NCI-H82 (cell line): ENCODE measurements at places on chromosomes 5 and 9.
A peak's percentile ranks its signal among the peaks of the same experiment; 100 is the strongest.

- DNase-seq, result no peak
These were observed 37.1 kb downstream of the MAP3K1 start for GRCh38 chr5:56852228-56853000.

DNA sequence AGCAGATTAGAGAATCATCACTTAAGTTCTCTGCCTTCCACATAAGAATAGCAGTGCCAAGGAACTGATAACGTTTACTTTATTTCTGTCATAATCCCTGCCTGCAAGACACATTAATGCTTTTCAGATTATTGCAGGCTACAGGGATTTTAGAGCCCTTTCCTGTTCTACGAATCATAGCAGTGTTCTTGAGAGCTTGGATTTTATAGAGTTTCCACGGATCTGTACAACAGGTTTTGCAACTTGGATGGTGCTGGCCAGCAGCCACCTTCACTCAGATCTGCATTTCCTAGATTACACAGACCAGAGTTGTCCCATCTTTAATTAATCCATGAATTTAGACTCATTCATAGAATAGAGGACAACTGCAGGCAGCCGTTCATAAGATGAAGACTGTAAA lies 38.1 kb downstream of the SLC12A2 start:
- no peak for DNase-seq

DNA sequence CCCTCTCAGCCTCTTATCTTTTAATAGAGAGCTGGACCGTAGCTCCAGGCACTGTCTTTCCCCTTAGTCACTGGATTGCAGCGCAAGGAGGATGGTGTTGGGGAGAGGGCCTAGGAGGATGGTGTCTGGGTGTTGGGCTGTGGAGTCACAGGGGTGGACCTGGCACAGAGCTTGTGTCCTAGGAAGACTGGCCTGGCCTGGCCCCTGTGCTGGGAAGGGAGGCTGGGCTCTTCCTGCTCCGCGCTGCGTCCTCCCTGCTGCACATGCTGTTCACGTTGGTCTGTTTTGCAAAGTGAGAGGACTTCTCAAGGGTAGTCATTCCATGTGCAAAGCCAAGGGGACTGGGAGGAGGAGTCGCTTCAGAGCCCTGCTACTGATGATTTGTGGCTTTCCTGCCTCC lies 123.9 kb downstream of the EHMT1 start:
- DNase-seq, result no peak

DNA sequence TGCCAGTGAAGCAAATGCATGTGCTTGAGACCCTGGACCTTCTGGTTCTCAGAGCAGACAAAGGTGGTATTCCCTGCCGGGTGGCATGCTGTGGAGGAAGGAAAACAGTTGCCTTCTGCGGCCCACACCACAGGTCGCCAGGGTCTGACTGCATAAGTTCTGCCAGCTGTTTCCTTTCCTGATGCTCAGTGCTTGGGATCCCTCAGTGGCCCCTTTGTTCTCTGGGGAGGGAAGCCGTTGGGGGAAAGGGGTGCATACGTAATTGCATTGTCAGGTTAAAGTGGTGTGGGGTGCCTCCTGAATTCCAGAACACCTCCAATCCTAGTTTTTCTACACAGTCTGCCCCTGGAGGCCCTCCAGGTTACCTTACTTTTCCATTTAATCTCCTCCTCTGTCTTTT lies 43.1 kb upstream of the SLC2A8 start:
- DNase-seq, result no peak

- DNase-seq, result no peak
These were observed 30.1 kb upstream of the HAPLN1 start for GRCh38 chr5:83750749-83751148.

- no peak for DNase-seq
These were observed 1.3 kb upstream of the REEP5 start for GRCh38 chr5:112923148-112923917.

GRCh38 chr9:132750668-132751067 lies 80.4 kb downstream of the GTF3C4 start:
- DNase-seq, result no peak

DNA sequence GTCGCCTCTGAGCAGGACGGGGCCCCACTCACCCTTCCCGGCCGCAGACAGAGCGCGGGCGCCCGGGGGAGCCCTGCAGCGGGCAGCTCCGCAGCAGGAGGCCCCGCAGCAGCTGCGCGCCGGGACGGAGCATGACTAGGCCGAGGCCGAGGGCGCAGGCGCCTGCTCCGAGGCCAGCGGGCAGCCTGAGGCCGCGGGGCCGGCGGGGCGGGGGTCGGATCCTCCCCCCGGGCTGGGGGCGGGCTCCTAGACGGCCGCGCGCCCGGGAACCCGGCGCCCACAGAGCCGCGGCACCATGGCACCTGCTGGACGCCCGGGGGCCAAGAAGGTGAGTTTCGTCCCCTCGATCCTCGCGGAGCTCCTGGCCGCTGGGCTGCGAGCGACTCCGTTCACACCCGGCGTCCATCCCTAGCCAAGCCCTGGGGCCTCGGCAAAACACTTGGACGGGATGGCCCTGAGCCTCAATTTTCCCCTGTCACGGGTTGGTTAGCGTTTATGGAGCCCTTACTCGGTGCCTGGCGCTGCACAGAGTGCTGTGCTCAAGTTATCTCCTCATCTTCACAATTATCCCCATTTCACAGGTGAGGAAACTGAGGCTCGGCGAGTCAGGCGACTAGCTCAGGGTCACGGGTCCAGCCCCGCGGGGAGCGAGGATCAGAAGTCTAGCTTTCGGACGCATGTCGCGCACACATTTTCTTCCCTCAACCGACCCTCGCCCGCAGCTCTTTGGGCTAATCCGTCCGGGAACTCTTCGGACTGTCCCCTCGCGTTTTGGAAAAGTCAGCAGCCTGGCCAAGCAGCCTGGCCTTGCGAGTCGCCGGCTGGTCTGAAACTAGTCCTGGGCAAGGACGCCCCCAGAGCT lies at the start of the genes BHMT2 and DMGDH:
Gene BHMT2, plus strand, starts transcription at position 280 of the 862 bp plus-strand sequence. Its CDS starts 16 bp downstream, at position 296.
Gene DMGDH, minus strand, starts transcription at position 187 of the 862 bp plus-strand sequence. Its CDS starts 54 bp downstream, at position 133.
- DNase-seq, result no peak

- no peak for DNase-seq
These were observed 53.9 kb downstream of the IRX2 start for GRCh38 chr5:2697446-2698200.

DNA sequence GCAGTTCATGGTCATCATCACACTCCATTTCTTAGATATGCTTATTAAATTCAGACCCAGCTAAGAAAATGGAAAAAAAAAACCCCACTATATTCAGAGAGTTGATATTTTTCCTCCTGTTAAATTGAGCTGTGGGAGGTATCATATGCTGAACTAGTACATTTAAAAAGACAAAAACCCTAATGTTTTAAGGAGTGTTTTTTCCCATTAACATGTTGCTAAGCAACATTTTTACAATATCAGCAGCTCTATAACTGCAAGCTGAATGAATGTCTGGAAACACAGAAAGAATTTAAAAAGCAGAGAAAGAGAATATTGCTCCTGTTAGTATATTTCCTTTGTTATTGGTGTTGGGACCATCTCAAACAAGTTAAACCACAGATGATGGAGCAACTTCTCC lies 265.8 kb upstream of the GRIA1 start:
- no peak for DNase-seq

DNA sequence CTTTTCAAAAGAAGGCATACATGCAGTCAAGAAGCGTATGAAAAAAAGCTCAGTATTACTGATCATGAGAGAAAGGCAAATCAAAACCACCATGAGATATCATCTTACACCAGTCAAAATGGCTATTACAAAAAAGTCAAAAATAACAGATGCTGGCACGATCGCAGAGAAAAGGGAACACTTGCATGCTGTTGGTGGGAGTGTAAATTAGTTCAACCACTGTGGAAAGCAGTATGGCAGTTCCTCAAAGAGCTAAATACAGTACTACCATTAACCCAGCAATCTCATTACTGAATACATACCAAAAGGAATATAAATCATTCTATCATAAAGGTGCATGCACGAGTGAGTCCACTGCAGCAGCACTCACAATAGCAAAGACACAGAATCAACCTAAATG lies 24.5 kb downstream of the RETREG1 start:
- no peak for DNase-seq

- no peak for DNase-seq
These were observed 633.5 kb downstream of the DTWD2 start for GRCh38 chr5:118354797-118355196.

DNA sequence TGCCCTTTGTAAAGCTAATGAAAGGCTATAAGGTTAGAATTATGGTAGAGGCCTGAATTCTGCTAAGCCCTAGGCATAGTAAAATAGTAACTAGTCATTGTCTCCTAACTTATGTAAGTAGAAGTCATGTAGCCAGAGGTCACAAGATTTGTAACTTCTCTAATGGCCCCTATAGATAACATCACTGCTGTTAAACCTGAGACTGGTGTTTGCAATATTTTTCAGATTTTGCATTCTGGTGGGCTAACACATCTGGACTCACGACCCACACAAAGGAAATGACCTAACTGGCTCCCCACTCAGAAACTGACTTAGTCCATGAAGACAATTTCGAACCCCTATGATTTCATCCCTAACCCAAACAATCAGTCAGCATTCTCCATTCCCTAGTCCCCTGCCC lies 37.2 kb upstream of the TTC39B start:
- no peak for DNase-seq

GRCh38 chr5:88644676-88645075 lies 238.3 kb downstream of the MEF2C start:
- DNase-seq, result peak; percentile 6

- DNase-seq, result no peak
These were observed 5.8 kb upstream of the FPGS start for GRCh38 chr9:127796852-127797370.

GRCh38 chr9:90998573-90998972 lies 197.0 kb downstream of the SYK start:
- no peak for DNase-seq

DNA sequence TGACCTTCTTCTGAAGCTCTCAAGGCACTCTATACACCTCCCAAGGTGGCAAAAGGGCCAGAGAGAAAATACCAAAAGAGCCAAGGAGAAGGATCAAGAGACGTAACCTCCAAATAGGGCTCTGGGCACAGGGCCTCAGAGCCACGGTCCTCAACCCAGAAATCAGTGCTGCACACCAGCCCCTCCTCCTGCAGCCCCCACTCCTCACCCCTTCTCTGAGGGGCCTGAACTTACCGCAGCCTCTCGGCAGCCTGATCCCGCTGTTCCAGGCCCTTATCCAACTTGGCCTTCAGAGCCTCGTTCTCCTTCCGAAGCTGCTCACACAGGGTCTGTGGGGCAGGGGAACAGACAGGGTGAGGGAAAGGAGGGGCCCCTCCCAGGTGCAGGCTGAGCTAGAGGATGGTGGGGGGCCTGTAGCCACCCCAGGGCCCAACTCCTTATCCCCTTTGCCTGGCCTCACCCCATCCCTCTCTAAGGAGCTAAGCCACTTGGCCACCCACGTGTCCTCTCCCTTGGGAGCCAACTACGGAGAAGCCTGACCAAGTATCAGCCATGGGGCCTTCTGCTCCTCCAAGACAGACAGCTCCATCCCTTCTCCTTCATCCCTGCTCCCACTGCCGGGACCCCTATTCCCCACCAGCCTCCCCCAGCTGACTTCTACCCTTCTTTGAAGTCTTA lies 28.8 kb downstream of the TNIP1 start:
- DNase-seq, result peak; percentile 20

- DNase-seq, result no peak
These were observed 54.9 kb downstream of the PSAT1 start for GRCh38 chr9:78351816-78352215.

DNA sequence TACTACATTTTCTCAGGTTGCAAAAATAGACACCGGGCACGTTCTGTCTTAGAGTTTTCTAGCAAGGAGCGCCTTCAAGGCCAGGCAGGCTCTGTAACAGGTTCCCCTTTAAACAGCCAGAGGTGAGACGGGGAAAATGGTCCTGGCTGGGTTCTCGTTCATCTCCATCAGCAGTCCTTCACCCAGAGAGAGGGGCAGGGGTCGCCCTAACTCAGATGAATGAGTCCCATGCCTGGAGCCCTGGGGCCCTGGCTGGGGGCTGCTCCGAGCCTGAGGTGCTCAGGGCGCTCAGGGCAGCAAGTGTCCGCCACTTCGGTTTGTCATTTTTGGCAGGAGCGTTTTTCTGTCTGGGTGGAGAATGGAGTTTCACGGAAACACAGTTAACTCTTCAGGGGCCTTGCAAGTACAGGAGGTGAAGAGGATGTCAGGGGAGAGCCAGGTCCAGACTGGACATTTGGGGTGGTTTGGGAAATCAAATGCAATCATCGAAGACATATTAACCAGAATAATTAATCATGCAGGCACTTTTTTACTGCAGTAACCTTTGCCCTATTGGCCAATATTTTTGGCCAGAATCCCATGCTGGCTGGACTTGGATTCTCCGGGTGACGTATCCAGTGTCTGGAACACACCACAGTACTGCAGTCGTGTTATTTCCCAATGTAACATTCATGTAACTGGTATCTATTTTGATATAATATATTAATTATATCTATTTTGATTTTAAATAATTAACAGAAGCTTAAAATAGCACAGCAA lies 2.9 kb downstream of the NTNG2 start:
- DNase-seq, result no peak

DNA sequence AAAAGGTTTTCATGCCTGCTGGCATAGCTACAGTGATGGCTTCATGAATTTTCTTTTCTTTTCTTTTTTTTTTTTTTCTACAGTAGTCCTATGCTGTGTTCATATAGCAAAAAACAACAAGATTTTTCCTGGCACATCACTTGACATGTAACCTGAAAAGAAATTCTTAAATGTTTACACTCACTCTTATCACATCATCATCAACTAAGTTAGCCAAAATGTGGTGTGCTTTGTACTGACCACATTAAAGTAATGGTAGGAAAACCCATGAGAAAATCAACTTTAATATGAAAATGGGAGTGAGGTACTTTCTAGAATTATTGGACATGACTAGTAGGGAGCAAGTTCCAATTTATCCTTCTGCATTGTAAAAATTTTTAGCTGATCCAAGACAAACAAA lies 146.7 kb downstream of the SSBP2 start:
- no peak for DNase-seq

DNA sequence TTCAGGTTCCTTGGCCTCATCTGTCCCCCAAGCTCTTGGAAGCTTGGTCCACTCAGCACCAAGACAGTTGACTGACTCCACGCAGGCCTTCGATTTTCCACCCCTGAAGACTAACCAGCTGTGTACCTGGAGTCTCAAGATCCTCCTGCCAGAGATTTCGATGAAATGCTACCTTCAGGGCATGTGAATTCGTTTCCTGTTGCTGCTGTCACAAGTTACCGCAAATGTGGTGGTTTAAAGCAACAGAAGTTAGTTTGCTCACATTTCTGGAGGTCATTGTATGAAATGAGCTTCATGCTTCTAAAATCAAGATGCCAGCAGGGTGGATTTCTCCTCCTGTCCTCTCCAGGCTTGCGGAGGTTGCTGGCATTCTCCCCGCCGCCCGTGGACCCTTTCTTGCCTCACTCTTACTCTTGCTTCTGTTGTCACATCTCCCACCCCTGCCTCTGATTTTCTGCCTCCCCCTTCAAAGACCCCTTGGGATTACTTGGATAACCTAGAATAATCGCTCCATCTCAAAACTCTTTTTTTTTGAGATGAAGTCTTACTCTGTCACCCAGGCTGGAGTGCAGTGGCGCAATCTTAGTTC lies 27.6 kb upstream of the RETREG1 start:
- DNase-seq, result no peak

GRCh38 chr5:94709277-94709676 lies 90.8 kb downstream of the SLF1 start:
- DNase-seq, result no peak

GRCh38 chr5:166251786-166252185 lies 2039.7 kb upstream of the WWC1 start:
- no peak for DNase-seq
